ENCODE measurements at places on chromosomes 6 and 20. TPM values are rescaled to one million over a fixed set of nuclear protein-coding genes. Genes with fewer than 3 reads are reported as not detected.

- H3K27ac ChIP-seq: no peak overlapping the region
- H3K36me3 ChIP-seq: no peaks in the 10 kb centered on the region
- H3K4me3 ChIP-seq: peak overlapping the region; percentile 26
- H3K27me3 ChIP-seq: no peaks in the 10 kb centered on the region
These were observed 23.6 kb downstream of the PKHD1 start for GRCh38 chr6:52063584-52064344.

DNA sequence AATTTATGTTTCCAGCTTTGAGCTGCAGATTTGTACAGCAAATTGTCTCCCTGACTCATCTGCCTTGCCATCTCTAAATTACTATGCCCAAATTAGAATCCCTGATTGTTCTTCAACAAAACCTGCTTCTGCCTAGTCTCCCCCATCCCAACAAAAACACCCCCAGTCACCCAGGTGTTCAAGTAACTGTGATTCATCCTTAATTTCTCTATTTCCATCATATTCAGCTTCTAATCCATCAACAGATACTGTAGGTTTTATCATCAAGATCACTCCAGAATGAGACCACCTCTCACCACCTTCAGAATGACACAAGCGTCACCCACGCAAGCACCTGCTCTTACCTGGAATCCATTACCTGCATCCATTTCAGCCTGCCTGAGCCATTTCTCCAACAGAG lies 498.5 kb downstream of the PRKN start:
- no peaks in the 10 kb centered on the region for H3K4me1 ChIP-seq
- H3K4me3 ChIP-seq: no peak overlapping the region
- no peak for DNase-seq

TPD52L1 gene
- not detected for total RNA-seq

RREB1 gene
- 60.0 TPM for total RNA-seq

GRCh38 chr6:140360651-140361050 lies 986.2 kb upstream of the CITED2 start:
- no peak overlapping the region for H3K27ac ChIP-seq
- H3K27me3 ChIP-seq: no peaks in the 10 kb centered on the region
- H3K4me1 ChIP-seq: no peaks in the 10 kb centered on the region
- no peak for DNase-seq
- no peaks in the 10 kb centered on the region for H3K36me3 ChIP-seq

TOX2 gene
- total RNA-seq: 3.9 TPM

- H3K4me1 ChIP-seq: no peaks in the 10 kb centered on the region
- H3K4me3 ChIP-seq: no peak overlapping the region
- no peaks in the 10 kb centered on the region for H3K36me3 ChIP-seq
- no peak for DNase-seq
- peaks cover 15% of the 10 kb centered on the region for H3K27me3 ChIP-seq
These were observed 529.3 kb downstream of the QKI start for GRCh38 chr6:163943607-163944385.

RAB44 gene
- 0.22 TPM for total RNA-seq

DNA sequence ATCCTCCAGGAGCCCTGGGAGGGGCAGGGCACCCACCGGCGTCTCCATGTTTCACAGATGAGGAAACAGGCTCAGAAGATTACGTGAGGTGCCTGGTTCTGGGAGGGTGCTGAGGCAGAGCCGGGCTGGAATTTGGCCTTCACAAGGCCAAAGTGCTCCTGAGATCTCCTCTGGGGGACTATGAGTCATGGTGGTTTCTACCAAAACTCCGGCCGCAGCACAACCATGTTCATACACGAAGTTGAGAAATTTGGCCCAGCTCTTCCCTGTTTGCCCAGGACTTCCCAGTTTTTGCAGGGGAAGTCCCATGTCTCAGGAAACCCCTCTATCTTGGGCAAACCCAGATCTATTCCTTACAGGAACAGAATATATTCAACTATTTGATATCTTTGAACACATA lies 172.9 kb upstream of the CDYL start:
- no peaks in the 10 kb centered on the region for H3K4me1 ChIP-seq
- H3K27ac ChIP-seq: no peak overlapping the region
- H3K36me3 ChIP-seq: no peaks in the 10 kb centered on the region
- DNase-seq: no peak
- H3K4me3 ChIP-seq: no peak overlapping the region
- peaks cover 4% of the 10 kb centered on the region for H3K27me3 ChIP-seq

- H3K27ac ChIP-seq: no peak overlapping the region
- H3K36me3 ChIP-seq: no peaks in the 10 kb centered on the region
- H3K4me1 ChIP-seq: peaks cover 49% of the 10 kb centered on the region
- H3K4me3 ChIP-seq: peak overlapping the region; percentile 57
- no peaks in the 10 kb centered on the region for H3K27me3 ChIP-seq
These were observed 20.8 kb downstream of the OR2B2 start for GRCh38 chr6:27891320-27891875.

- no peak overlapping the region for H3K4me3 ChIP-seq
- H3K27ac ChIP-seq: no peak overlapping the region
- no peaks in the 10 kb centered on the region for H3K4me1 ChIP-seq
- no peak for DNase-seq
- no peaks in the 10 kb centered on the region for H3K27me3 ChIP-seq
- H3K36me3 ChIP-seq: no peaks in the 10 kb centered on the region
These were observed 400.8 kb upstream of the HSF2 start for GRCh38 chr6:121998631-121999030.

GRCh38 chr6:73696966-73697655 lies 1.1 kb downstream of the CD109 start:
- peaks cover 3% of the 10 kb centered on the region for H3K27me3 ChIP-seq
- H3K36me3 ChIP-seq: no peaks in the 10 kb centered on the region
- no peak overlapping the region for H3K27ac ChIP-seq

CASS4 gene
- 39.8 TPM for total RNA-seq

C6orf47 gene
- 10.5 TPM for total RNA-seq

GRCh38 chr6:11386726-11387125 lies 150.8 kb upstream of the TMEM170B start:
- no peaks in the 10 kb centered on the region for H3K36me3 ChIP-seq
- no peak overlapping the region for H3K27ac ChIP-seq
- no peak overlapping the region for H3K4me3 ChIP-seq
- no peak for DNase-seq

TNNC2 gene
- 1.5 TPM for total RNA-seq

DNA sequence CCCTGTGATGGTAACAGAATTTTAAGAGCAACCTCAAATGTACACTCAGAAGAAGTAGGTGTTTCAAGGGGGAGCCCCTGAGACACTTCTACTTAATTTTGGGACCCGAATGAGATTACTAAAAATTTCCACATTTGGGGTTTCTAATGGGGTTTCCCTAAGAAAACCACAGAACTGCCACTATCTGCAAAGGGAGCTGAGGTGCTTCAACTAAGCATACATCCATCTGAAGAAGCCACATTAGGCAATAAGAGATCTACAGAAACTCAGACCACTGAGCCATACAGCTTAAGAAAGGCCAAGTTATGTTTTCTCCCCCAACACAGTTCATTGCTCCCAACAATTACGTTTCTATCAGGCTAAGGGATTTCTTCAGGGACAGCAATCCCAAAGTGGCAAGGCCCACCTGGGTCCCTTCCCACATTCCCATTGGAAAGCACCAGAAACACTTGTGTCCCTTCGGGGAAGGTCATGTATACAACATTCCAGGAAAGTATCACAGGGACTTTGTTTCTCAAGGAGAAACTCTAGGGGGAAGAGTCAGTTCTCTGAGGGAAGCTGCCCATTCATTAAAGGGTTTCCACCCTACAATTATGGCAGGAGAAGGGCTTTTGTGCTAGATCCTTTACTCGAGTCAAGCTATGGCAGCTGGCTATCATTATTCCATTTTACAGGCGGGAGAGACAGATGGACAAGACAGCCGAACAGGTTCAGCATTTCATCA lies 5.0 kb downstream of the BCL2L1 start:
- peaks cover 75% of the 10 kb centered on the region for H3K4me1 ChIP-seq
- peak overlapping the region; percentile 14 for H3K27ac ChIP-seq
- peaks cover 39% of the 10 kb centered on the region for H3K36me3 ChIP-seq
- DNase-seq: no peak
- no peaks in the 10 kb centered on the region for H3K27me3 ChIP-seq

GRCh38 chr6:155306958-155307357 lies 7.3 kb downstream of the TFB1M start:
- H3K4me1 ChIP-seq: peaks cover 2% of the 10 kb centered on the region
- no peak overlapping the region for H3K4me3 ChIP-seq
- no peak for DNase-seq
- no peaks in the 10 kb centered on the region for H3K27me3 ChIP-seq
- H3K27ac ChIP-seq: no peak overlapping the region
- peaks cover 59% of the 10 kb centered on the region for H3K36me3 ChIP-seq

- H3K27ac ChIP-seq: no peak overlapping the region
- DNase-seq: no peak
- H3K27me3 ChIP-seq: peaks cover 21% of the 10 kb centered on the region
- H3K4me3 ChIP-seq: no peak overlapping the region
- H3K4me1 ChIP-seq: no peaks in the 10 kb centered on the region
- H3K36me3 ChIP-seq: no peaks in the 10 kb centered on the region
These were observed 214.4 kb upstream of the PRND start for GRCh38 chr20:4507288-4507719.

DNA sequence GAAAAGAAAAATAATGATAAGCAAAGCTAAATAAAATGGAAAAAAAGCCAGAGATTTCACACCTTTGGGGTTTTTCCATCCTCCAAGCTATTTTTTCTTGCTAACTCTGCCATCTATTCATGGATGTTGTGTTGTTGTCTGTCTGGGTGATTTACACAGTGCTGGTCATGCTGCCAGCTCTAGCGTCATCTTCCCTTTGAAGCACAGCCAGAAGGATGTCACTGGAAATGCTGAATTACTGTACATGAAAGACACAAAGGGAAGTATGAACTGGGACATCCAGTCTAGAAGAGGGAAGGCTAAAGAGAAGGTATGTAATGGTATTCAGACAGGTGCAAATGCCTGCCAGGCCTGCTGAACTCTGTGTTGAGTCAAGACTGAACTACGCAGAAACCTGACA lies 241.9 kb upstream of the STXBP5 start:
- H3K27me3 ChIP-seq: no peaks in the 10 kb centered on the region
- no peaks in the 10 kb centered on the region for H3K4me1 ChIP-seq
- no peak overlapping the region for H3K27ac ChIP-seq
- no peak overlapping the region for H3K4me3 ChIP-seq
- H3K36me3 ChIP-seq: no peaks in the 10 kb centered on the region
- no peak for DNase-seq

RAET1L gene
- total RNA-seq: not detected

IPCEF1 gene
- 92.4 TPM for total RNA-seq

MCHR2 gene
- total RNA-seq: not detected

GRCh38 chr6:148144917-148145521 lies 197.6 kb upstream of the SASH1 start:
- H3K4me3 ChIP-seq: no peak overlapping the region
- no peaks in the 10 kb centered on the region for H3K36me3 ChIP-seq
- DNase-seq: peak; percentile 49
- peaks cover 7% of the 10 kb centered on the region for H3K4me1 ChIP-seq
- peaks cover 3% of the 10 kb centered on the region for H3K27me3 ChIP-seq

GRCh38 chr6:157830354-157831017 lies 7.4 kb downstream of the SNX9 start:
- peaks cover 3% of the 10 kb centered on the region for H3K36me3 ChIP-seq
- H3K27ac ChIP-seq: no peak overlapping the region
- no peak for DNase-seq
- H3K4me1 ChIP-seq: peaks cover 32% of the 10 kb centered on the region

GRCh38 chr6:162450358-162450757 lies 277.2 kb downstream of the PRKN start:
- no peaks in the 10 kb centered on the region for H3K4me1 ChIP-seq
- no peaks in the 10 kb centered on the region for H3K36me3 ChIP-seq

DNA sequence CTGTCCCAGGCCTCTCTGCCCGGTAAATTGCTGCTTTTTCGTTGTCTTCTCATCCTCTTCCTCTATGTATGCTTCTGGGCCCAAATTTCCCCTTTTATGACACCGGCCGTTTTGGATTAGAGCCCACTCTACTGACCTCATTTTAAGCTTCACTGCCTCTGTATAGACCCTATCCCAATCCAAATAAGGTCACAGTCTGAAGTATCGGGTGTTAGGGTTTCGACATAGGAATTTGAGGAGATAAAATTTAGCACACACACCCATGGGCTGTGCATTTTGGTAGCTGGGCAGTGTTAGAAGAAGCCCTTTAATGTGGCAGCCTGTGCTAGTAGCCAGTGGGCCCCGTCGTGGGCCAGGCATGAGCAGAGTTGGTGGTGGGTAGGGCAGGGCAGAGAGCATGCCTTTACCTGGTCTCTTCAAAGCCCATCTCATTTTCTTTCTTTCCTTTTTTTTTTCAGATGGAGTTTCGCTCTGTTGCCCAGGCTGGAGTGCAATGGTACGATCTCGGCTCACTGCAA lies 27.9 kb upstream of the EZR start:
- no peak for DNase-seq
- no peaks in the 10 kb centered on the region for H3K27me3 ChIP-seq
- H3K27ac ChIP-seq: no peak overlapping the region
- H3K36me3 ChIP-seq: no peaks in the 10 kb centered on the region

GRCh38 chr6:34205466-34205865 lies 31.2 kb upstream of the HMGA1 start:
- H3K4me3 ChIP-seq: no peak overlapping the region
- H3K4me1 ChIP-seq: peaks cover 10% of the 10 kb centered on the region
- H3K27me3 ChIP-seq: no peaks in the 10 kb centered on the region
- DNase-seq: no peak
- H3K36me3 ChIP-seq: no peaks in the 10 kb centered on the region
- no peak overlapping the region for H3K27ac ChIP-seq

BHLHE23 gene
- not detected for total RNA-seq

- H3K27me3 ChIP-seq: no peaks in the 10 kb centered on the region
- no peaks in the 10 kb centered on the region for H3K36me3 ChIP-seq
- H3K4me1 ChIP-seq: peaks cover 25% of the 10 kb centered on the region
- no peak for DNase-seq
- no peak overlapping the region for H3K27ac ChIP-seq
These were observed 2.7 kb upstream of the ZFAND3 start for GRCh38 chr6:37816599-37817375.

DNA sequence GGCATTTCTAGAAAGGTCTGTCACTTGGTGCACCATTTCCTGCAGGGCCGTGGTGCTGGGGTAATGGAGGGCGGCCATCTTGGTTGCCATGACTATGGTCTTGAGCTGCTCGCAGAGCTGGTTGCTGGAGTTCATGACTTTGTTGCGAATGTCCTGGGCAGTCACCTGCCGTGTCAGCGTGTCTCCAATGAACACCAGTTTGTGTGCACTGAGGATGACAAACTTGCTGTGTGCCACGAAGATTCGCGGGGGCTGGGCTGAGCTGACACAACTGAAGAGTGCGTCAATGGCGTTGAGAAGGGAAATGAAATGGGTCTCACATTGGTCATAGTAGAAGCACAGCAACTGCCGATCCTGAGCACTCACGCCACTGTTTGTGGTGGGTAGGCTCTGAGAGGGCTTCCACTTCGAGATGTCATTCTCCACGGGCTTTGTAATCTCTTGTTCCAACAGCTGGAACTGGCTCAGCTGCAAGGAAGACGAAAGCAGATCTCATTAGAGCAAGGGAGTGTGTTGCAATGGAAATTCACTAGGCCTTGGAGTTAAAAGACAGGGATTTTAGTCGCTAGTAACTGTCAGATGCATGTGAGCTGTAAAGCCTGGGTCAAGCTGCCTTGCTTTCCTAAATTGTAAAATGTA lies 47.1 kb downstream of the NEDD9 start:
- H3K27ac ChIP-seq: no peak overlapping the region
- H3K4me3 ChIP-seq: no peak overlapping the region
- peaks cover 64% of the 10 kb centered on the region for H3K36me3 ChIP-seq
- H3K27me3 ChIP-seq: no peaks in the 10 kb centered on the region

Data from CD4-positive, alpha-beta T cell (primary cell).